ENCODE measurements at places on chromosomes 4 and X.

DNA sequence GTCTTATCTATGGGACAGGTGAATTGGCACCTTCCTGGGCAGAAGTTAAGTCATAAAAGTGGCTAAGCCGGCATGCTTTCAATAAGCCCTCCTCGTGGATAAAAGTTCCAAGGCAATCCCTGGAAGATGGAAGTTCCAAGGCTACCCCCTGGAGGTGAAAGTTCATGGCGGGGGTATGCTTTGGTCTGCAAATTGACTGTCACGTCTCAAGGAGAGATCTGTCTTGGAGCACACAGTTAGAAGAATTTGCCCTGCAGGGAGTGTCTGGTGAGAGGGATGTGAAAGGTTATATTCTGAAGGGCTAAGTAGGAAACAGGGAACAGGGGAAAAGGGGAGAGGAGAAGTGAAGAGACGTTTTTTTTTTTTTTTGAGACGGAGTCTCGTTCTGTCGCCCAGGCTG lies 26.2 kb upstream of the GPR173 start:
- no peak for DNase-seq

DNA sequence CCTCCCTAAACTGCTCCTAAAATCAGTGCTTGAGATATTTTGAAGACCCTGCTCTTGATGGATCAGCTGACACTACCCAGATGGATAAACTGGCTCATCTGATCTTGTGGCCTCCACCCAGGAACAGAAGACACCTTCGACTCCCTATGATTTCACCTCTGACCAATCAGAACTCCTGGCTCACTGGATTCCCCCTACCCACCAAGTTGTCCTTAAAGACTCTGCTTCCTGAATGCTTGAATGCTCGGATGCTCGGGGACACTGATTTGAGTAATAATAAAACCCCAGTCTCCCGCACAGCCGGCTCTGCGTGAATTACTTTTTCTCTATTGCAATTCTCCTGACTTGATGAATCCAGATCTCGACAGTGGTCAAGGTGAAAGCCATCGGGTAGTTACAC lies 12.0 kb upstream of the RPS3A start:
- DNase-seq = no peak

DNA sequence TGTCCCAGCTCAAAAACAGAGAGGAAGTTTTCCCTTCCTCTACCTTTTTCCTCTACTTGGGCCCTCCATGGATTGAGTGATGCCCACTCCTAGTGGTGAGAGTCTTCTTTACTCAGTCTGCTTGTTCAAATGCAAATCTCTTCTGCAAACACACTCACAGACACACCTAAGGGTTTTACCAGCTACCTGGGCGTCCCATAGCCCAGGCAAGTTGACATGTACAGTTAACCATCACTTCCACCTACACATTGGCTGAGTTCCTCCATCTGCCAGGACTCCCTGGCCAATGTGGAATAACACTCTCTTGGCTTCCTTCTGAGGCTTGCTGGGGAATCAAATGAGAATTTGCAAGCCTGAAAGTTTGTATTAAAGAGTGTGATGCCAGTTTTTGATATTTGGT lies 45.7 kb upstream of the DHRSX start:
- no peak for DNase-seq

GRCh38 chr4:18057821-18058533 lies 36.4 kb upstream of the LCORL start:
- no peak for DNase-seq

DNA sequence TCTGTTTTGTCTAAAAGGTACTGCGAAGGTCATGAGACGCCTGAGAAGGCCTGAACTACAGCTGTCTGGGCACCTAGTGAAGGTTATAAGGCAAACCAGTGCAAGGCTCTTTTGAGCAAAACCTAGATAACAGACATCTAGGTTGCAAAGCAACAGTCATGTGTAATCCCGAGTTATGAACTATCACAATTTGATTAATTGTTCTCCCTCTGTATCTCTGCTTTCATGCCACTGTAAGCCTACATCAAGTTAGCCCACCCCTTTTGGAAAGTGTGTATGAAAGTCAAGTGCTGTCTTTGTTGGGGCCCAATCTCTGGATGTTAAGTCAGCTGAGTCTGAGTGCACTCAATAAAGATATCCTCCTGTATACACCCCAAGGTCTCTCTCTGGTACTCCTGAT lies 31.9 kb upstream of the UGT2B7 start:
- no peak for DNase-seq

Data from NCI-H69 (cell line).